Stimulated activated CD8-positive, alpha-beta memory T cell treated with anti-CD3 and anti-CD28 coated beads, Interleukin-2, amount 100 ng/mL, for 48 hours (primary cell): ENCODE measurements at places on chromosomes 6 and 20.

DNA sequence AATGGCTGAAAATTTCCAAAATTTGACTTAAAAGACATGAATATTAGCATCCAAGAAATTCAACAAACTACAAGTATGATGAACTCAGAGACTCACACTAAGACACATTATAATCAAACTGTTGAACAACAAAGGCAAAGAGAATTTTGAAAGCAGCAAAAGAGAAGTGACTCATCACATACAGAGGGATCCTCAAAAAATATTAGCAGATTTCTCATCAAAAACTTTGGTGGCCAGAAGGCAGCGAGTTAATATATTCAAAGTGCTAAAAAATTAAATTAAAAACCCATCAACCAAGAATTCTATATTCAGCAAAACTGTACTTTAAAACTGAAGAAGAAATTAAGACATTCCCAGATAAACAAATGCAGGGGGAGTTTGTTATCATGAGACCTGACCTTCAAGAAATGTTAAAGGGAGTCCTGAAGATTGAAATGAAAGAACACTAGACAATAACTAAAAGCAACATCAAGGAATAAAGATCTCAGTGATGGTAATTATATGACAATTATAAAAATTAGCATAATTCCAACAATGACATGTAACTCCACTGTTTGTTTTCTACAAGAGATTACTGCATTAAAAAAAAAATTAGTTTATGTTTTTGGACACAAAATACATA is 150.0 kb downstream of the RNASET2 start:
- no peak for DNase-seq

- no peak for DNase-seq
Observed at GRCh38 chr20:51085769-51086168, 62.9 kb upstream of the KCNG1 start.

GRCh38 chr6:390914-391558 is 516 bp upstream of the IRF4 start:
- DNase-seq: peak; percentile 46

DNA sequence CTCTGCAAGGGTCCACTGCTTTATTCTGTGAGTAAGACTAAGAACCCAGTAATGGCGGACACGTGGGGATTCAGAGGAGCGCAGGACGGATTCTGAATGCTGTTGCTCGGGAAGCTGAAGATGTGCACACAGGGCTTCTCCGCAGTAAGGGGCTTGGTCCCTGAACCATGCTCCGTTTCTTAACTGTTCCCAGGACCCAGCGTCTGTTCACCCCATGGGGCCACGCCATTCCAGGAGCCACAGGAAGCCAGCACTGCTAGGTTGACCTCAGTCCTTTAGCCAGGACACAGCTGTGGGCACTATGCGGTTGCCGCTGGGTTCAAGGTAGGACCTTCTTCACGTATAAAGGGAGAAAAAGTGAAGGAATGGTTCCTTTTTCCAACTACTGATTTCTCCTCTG is 59.8 kb downstream of the IRF4 start:
- DNase-seq: no peak

DNA sequence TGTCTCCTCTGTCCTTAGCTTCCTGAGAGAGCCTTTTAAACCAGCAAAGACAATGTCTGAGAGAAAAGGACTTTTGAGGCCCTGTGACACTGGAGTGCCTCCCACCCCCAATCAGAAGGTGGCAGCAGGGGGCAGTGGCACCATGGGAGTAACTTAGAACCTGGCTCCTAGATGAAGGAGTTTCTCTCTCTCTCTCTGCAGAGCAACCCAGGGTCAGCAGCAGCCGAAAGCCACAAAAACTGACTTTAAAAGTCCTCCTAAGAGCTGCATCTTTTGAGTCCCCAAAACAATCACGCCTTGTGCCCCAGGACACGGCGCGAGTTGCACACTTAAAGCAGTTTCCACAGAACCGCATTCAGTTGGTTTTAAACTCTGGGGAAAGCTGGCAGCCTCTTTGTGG is 5.3 kb upstream of the TCP11 start:
- DNase-seq: peak; percentile 23

GRCh38 chr6:71645299-71645698 is 241.1 kb upstream of the RIMS1 start:
- no peak for DNase-seq

DNA sequence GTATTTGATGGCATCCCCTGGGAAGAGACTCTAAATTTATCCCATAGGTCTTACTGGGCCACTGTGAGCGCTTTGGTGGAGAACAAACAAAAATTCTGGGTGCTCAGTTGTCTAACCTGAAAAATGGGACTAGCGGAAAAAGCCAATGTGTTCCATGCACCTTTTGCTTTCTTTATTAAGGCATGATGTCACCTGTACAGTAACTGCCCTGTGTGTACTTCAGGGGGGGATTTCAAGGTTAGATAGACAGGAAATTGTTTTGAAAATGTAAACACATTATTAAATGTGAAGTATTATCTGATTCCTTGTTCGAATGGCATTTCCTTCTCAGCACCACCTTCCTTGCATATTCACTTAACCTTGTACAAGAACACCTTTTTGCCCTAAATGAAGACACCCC is 1.2 kb upstream of the EDN1 start:
- DNase-seq: no peak

- no peak for DNase-seq
Observed at GRCh38 chr6:12927746-12928145, 211.2 kb downstream of the PHACTR1 start.
